Common myeloid progenitor, CD34-positive (primary cell): ENCODE measurements at places on chromosomes 3 and 15.

DNA sequence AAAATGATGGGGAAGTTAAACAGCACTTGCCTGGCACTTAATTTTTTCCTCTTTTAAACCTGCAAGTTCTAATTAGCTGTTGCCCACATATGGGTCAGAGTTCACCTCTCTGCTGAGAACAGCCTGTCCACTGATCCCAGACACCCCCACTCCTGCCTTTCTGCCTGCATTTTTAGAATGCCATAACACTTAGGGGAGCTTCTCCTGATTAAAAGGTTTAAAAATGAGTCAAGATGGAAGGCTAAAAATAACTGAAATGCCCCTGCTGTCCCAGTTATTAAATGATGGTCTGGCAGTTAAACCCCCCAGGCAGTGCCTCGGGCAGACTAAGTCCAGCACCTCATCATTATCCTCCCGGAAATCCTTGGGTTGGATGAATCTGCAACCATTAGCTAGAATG lies 913.6 kb upstream of the ARPP21 start:
- no peak for DNase-seq

DNA sequence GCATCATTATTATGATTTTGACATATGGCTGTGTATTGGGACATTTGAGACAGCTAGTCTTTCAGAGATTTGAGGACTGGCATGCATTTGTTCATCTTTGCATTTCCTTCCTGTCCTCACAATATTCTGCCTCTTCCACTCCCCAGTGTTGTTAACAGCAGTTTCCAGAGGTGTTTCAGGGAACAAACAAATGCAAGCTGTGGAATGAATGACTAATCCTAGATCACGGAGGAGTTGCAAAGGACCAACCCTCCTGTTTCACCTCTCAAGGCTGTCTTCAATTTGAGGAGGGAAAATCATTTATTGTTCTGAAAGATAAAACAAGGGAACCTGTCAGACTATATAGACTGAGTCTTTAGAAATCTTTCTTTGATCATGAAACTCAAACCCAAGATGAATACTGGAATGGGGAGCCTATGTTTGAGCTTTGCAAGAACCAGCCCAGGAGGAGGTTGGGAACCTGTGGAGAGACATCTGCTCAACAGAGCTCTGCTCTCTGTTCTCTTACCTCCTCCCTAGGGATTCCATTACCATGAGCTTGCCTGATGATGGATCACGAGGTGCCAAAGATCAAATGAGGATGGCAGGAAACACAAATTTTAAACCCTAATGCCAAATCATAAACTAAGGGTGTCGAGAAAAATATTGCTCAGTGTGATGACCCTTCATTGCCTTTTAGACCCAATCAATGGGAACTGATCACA lies 68.5 kb downstream of the SLC7A14 start:
- no peak for DNase-seq

GRCh38 chr3:177197727-177198460 lies 612 bp upstream of the TBL1XR1 start:
- DNase-seq = peak; percentile 73

DNA sequence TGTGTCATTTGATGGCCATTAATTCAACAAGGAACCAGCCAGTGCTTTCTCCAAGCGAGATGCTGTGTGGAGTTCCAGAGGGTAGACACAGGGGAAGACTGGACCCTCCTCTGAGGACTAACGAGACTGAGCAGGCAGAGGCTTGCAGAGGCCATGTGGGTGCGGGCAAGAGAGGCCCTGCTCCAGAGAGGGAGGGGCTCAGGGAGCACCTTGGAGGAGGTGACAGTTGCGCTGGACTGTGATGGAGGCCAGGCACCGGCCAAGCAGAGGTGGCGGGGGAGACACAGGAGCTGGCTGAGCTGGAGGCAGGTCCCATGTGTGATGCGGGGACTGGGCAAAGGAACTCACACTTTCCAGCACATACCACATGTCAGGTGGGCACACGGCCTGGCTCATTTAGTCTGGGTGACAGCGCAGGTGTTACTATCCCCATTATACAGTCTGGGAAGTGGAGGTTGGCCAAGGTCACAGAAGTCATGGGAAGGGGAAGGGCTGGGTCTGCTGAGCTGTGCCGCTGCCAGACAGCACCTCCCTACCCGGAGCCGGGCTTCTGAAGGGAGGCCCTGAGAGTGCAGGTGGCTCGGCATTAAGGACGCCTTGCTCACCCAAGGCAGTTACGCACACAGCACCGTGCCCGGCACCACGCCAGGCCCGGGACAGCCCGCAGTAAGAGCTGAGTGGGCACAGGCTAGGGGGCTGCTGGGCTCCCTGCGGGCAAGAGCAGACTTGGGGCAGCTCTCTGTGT lies 3.7 kb downstream of the MELTF start:
- DNase-seq = no peak

DNA sequence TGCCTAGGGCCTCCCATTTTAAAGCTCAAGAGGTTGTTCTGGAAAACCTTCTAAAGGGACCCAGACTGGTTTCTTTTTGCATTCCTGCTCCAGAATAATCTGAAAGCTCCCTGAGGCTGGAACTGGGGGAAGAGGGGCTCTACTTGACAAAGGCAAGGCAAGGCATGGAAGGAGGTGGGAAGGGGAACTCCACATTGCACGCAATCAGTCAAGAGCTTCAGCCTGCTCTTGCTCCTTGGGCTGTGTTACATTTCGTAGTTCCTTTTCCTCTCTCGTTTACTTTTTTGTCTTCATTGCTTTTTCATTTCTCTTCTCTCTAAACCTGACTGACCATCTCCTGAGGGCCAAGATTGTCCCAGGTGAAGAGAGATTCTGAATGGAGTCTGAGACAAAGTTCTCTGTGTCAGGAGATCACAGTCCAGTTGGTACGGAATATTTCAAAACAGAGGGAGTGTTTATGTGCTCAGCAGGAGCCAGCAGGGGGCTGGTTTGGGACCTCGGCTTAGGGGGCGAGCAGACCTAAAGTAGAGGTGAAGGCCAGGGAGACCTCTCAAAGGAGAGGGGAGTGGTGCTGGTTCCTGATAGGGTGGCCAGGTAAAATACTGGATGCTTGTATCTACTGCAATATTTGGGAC lies 6.0 kb upstream of the KCTD6 start:
- no peak for DNase-seq
